ENCODE measurements at places on chromosomes 1 and 21.

GRCh38 chr1:41110286-41110685 is 88.8 kb upstream of the SLFNL1 start:
- no peak for DNase-seq

DNA sequence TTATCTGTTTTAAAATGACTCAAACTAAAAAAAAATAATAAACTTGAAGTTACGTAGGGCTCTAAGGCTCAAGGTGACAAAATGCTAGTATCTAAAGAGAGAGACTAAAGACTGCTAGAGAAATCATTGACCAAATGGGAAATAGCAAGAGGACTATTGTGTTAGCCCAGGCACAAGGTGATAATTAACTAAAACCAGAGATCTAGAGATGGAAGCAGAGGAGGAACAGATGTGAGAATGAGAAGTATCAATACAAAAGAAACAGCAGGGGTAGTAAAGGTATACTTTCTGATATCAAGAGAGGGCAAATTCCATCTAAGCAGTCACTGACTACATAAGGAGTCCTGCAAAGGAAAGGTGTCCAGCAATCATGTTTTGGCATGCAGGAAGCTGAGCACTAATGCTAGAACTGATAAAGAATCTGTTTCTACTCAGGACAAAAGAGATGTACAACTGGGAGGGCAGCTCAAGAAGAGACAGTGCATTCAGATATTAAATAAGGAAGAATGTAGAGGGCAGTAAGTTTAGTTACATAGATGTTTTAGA is 100.2 kb upstream of the GNG4 start:
- no peak for DNase-seq

- DNase-seq, result no peak
Observed at GRCh38 chr1:22057861-22058260, 5.4 kb downstream of the CDC42 start.

DNA sequence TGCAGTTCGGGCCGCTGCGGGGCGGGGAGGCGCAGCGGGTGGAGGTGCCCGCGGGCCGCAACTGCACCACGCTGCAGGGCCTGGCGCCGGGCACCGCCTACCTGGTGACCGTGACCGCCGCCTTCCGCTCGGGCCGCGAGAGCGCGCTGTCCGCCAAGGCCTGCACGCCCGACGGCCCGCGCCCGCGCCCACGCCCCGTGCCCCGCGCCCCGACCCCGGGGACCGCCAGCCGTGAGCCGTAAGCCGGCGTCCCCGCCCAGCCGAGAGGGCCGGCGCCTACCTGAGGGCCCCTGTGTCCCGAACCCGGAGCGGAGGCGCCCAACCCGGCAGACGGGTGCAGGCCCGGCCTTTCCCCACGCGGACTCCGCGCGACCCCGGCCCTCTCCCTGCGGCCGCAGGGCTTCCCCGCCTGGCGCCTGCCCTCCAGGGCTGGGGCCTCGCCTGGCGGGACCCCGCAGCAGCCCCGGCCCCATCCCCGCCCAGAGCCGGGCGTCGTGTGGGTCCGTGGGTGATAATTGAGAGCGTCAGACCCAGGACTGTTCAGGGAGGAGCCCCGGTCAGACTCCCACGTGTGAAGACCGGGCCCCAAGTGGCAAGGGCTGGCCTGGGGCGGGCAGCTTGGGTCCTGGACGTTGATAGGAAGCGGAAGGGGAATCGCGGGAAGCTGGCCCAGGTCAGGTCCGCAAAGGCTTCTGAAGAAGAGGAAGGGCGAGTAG is 4.2 kb downstream of the VWA1 start:
- no peak for DNase-seq

DNA sequence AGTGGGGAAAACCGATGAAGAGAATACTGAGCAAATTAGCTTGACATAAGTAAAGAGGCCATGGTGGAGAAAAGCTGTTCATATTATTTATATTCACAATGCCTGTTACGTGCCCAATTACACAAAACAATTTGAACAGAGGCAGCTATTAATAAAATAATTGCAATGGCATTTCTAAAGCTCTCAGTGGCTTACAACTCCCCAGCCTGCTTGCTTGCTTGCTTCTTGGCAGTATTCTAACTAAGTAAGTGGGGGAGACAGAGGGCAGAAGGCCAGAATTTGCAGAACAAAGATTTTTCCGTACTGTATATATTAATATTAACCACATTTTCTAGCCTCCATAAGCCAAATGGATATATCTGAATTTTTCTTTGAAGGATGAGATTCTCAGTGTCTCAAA is 12.9 kb downstream of the PTPN14 start:
- no peak for DNase-seq

DNA sequence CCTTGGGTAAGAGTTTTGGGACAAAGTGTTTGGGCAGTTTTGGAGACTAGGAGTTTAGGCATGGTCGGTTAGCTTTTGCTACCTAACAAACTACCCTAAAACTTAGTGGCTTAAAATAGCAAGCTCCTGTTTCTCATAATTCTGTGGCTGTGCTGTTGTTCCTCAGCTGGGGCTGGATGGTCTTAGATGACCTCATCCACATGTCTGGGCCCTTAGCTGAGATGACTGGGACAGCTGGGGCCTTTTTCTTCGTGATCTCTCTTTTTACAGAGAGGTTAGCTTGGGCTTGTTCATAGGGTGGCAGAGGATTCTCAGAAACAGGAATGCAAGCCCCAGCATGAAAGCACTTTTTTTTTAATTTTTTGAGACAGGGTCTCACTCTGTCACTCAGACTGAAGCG is 6.6 kb downstream of the ATP1A4 start:
- no peak for DNase-seq

DNA sequence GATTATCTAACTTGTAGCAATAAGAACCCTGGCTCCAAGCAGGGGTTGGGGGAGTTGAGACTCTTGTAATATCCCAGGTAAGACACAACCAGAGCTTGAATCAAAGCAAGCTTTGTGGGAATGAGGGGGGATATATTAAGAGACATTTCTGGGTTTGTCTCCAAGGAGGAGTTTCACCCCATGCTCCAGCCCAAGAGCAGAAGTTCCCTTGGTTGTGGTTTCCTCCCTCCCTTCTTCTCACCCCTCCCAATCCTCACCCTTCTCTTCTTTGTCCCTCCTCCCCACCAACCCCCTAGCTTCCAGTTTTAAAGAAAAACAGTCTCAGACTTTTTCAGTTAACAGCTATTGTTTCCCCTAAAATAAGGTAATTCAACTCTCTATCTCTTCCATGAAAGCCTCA is 11.9 kb downstream of the TRAF3IP3 start:
- DNase-seq, result no peak

DNA sequence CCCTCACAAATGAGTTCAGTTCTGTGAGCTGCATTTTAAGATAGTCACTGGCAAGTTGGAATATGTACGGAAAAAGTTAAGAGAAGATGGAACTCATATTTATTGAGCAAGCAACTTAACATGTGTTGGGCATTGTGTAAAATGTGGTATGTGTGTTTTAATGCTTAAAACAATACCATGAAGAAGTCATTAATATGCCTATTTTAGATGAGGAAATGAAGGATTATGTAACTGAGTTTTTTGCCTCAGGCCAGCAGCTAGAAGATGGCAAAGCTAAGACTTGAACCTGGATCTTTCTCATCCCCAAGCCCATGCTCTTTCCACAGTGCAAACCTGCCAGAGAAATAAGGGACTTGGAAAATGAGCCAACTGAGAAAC is 48.9 kb downstream of the SPATA46 start:
- DNase-seq, result no peak

- DNase-seq, result no peak
Observed at GRCh38 chr1:94055459-94056122, 65.4 kb downstream of the ABCA4 start.

DNA sequence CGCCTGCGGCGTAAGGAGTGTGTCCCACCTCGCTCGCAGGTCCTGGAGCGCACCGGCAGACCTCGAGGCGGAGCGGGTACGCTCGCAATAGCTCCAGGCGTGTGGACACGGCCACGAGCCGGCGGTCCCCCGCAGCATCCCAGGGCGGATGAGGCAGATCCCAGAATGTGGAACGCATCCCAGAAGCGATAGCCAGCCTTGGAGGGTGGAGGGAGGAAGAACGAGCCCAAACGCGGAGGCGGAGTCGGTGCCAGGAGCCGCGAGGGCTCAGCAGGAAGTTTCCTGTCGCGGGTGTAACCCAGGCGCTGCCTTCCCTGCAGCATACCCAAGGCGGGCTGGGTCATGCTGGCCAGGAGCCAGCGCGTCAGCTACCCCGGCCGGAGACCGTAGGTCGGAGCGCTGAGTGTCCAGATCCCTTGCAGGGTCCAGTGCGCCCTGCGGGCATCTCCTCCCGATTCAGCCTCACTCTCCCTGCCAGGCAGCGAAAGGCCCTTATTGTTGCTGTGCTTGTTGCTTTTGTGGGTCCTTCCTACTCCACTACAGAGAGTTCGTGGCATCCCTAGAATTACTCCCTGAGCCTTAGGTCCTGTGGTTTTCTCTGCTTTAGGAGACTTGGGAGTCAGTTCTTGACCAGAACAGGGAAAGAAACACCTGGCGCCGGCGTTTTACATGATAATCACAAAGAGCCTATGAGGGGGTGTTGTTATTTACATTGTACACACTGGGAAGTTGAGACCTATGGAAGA is 27.7 kb downstream of the STYXL2 start:
- DNase-seq, result peak; percentile 4

- DNase-seq, result no peak
Observed at GRCh38 chr1:107669996-107670395, 295.0 kb downstream of the VAV3 start.

- no peak for DNase-seq
Observed at GRCh38 chr1:21058035-21058793, 118.5 kb downstream of the EIF4G3 start.

DNA sequence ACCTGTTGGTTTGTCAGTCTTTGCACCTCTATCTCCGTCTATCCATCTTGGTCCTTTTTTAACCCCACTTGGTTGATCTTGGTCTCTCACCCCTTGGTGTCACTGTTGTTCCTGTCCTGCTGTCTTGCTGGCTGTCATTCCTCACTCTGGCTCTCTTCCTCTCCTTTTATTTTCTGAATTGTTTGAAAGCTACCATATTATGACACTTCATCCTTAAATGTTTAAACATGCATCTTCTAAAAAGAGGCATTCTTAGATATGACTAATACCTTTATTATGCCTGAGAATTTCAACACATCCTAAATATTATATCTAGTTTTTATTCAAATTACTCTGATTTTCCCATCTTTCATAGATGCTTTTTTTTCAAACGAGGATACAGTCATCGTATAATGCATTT is 37.0 kb downstream of the BACH1 start:
- no peak for DNase-seq

GRCh38 chr1:56758135-56758534 is 61.1 kb downstream of the FYB2 start:
- DNase-seq, result no peak

- no peak for DNase-seq
Observed at GRCh38 chr1:83583351-83584014, 415.4 kb downstream of the TTLL7 start.

DNA sequence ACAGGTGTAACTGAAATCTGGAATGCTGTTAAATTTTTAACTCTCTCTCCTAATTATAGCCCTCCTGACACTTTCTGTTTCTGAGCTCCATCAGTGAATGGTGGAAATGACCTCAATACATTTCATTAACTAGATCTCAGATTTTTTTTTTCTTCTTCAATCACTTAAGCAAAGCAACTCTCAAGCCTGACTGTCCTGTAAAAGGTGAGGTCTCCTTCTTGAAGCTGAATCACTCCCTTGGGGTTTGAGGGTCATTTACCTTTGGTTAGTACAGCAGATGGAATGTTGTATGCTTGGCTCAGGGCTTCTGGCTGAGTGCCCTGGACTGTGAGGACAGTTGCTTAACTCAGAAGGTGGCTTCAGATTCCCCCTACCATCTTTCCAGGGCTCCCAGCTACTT is 518.7 kb downstream of the PTPRC start:
- DNase-seq, result no peak

GRCh38 chr1:178011465-178011828 is 41.6 kb upstream of the SEC16B start:
- DNase-seq, result no peak

- DNase-seq, result no peak
Observed at GRCh38 chr1:165697491-165697880, 876 bp downstream of the ALDH9A1 start.

- DNase-seq, result no peak
Observed at GRCh38 chr1:60228041-60228491, 154.5 kb upstream of the C1orf87 start.

GRCh38 chr1:98001764-98002163 is 80.9 kb upstream of the DPYD start:
- DNase-seq, result no peak

DNA sequence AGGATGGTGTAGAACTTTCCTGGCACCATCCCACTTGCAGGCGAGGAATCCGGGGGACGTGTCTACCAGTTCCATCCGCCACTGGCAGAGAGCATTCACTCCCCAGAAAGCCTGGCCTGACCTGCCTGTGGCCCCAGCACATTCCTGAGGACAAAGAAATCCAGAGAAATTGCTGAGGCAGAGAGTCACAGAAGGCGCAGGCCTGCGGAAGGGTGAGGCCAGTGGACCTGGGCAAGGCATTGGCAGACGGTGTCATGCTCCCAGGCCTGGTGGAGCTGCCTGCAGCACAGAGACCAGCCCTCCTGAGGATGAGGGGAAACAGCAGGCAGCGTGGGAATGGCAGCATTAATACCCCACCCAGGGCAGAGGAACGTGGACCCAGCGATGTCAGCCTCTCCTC is 81.2 kb upstream of the F3 start:
- DNase-seq, result no peak

GRCh38 chr1:4153571-4153970 is 253.5 kb upstream of the C1orf174 start:
- no peak for DNase-seq

GRCh38 chr1:204652497-204652896 is 33.0 kb downstream of the LRRN2 start:
- no peak for DNase-seq

DNA sequence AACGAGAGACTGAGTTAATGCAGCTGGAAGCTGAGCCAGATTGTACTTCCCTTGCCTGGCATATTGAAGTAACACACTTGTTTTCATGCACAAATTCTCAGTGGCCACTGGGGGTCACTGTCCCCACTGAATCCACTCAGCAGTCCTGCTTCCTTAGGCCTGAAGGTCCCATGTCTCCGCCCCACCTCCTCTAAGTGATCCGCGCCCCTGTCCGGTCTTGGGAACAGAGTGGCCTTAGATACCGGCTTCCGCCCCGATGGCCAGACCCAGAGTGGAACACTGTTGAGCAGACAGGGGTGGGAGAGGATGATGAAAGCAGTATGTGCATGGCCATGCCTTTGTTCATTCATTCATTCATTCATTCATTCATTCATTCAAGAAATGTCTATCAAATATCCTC is 34.8 kb downstream of the CHAF1B start:
- DNase-seq, result no peak

All from stimulated activated CD4-positive, alpha-beta T cell treated with anti-CD3 and anti-CD28 coated beads, Interleukin-15, amount 100 ng/mL, for 1 hour (primary cell).